ENCODE measurements at places on chromosomes 5 and 9. TPM values are rescaled to one million over a fixed set of nuclear protein-coding genes. Genes with fewer than 3 reads are reported as not detected.

Gene ABCA2
- 21.5 TPM for total RNA-seq

Gene AQP3
- 3.1 TPM for total RNA-seq

Gene LVRN
- total RNA-seq = 0.38 TPM

Gene FLT4
- 7.4 TPM for total RNA-seq

Gene MEGF10
- 14.3 TPM for total RNA-seq

Gene MAMDC2
- total RNA-seq = 2.5 TPM

Gene PDZD2
- total RNA-seq = 14.6 TPM

DNA sequence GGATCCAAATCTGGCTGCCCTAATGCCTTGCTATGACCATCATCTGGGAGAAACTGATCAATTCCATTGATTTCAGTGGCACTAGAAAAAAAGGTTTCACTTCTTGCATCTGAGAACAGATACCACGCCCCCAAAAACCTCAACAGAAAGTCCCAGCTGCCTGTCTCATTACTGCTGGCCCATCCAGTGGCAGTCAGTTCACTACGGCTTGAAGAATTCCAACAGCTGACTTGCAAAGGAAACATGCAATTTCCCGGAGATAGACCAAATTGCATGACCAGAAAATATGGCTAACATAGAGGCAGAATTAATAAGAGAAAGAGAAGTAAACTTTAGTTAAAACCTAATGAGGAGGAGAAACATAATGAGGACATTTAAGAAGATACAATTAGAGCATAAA lies 48.6 kb downstream of the UGCG start:
- no peak for DNase-seq

- DNase-seq = no peak
Measured at GRCh38 chr5:171840066-171840465, 54.4 kb downstream of the SMIM23 start.

DNA sequence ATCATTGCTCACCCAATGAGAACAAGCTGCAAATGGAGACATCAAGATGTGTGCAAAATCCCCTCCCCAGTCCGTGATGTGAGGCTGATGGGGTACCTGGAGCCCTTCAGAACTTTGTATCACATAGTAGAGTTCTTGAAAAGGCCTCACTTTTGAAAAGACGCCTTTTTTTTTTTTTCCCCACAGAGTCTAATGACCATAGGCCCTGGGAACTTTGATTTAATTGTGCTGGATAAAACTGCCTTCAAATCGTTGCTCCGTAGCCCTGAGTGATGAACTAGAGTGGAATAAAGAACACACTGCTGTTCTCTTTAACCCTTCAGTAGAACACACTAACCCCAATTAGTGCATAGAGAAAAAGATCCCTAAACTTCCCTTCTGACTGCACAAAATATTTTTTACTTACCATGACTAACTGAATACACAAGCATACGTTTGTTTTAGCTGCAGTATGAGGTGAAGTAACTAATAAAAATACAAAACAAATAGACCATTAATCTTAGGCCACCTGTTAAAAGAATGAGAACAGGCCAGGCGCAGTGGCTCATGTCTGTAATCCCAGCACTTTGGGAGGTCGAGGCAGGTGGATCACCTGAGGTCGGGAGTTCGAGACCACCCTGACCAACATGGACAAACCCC lies 15.1 kb downstream of the PSAT1 start:
- no peak for DNase-seq

- DNase-seq = no peak
Measured at GRCh38 chr5:106959387-106959786, 711.4 kb downstream of the EFNA5 start.

- no peak for DNase-seq
Measured at GRCh38 chr5:135340568-135340967, 58.5 kb downstream of the MACROH2A1 start.

GRCh38 chr5:168934169-168934568 lies 355.0 kb upstream of the PANK3 start:
- no peak for DNase-seq

DNA sequence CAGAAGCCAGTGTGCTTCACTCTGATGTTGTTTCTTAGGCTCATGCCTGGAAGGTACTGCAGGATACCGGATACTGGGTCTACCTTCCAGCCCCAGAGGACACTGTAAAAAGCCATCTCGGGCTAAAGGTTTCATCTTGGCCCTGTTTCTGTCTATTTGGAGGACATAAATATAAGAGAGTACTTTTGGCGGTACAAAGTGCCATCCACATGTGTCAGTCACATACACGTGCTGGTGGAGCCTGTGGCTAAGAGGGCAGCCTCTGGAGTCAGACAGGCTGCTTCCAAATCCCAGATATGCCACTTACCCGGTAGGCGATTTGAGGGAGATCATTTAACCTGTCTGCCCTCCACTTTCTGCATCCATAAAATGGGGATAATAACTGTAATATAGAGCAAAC lies 160.4 kb downstream of the NR3C1 start:
- no peak for DNase-seq

GRCh38 chr5:174614500-174615135 lies 109.8 kb upstream of the MSX2 start:
- peak; percentile 29 for DNase-seq

GRCh38 chr9:137630126-137630525 lies 11.3 kb downstream of the EHMT1 start:
- no peak for DNase-seq

GRCh38 chr5:131848662-131849061 lies 51.8 kb upstream of the FNIP1 start:
- DNase-seq = no peak

DNA sequence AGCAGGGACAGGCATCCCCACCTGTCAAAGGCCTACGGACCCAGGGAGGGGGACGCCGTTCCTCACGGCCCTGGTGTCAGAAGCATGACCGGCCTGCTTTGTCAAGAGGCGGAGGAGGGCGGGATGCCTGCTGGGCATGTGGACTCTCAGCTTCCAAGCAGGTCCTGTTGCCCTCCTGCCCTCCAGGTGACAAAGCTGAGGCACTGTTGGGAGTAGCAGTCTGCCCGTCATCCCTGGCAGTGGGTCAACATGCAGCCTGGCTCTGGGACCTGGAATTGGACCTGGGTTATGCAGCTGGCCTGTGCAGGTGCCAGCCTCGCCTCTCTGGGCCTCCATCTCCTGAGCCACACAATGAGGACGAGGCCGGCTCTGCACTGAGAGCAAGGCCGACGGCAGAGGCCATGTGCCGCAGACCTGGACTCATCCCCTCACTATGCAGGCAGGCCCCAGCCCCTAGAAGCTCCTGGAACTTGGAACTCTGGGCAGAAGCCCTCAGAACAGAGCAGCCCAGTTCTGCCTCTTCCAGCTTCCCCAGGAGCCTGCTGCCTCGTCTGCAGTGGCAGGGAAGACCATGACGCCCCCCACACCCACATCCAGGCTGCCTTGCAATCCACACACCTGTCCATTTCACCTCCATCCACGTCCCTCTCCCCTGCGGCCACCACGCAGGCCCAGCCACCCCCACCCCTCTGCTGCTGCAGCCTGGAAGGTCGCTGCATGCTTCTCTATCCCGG lies 20.8 kb upstream of the FCN1 start:
- DNase-seq = no peak

GRCh38 chr9:113237026-113237425 lies 15.7 kb downstream of the SLC31A1 start:
- DNase-seq = no peak

- DNase-seq = no peak
Measured at GRCh38 chr9:81682177-81682576, 7.2 kb downstream of the TLE1 start.

Data from endodermal cell (in vitro differentiated cells).